ENCODE measurements at places on chromosomes 6 and 20.

DNA sequence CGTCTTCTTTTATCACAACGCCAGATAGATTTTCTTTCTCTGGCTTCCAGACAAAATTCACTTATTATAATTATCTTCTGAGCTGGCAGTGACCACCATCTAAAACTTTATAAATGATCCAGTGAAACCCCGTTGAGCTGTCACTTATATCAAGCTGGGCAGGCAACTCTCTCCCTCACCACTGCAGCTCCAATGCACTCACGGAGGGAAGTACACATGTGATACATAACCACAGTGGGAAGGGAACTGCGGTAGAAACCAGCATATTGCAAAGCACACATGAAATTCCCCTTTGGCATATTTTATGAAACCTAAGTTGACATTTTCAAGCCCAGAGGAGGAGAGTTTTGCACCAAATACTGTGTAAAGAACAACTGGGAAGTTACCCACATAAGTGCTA lies 536.9 kb downstream of the HACE1 start:
- DNase-seq, result no peak

DNA sequence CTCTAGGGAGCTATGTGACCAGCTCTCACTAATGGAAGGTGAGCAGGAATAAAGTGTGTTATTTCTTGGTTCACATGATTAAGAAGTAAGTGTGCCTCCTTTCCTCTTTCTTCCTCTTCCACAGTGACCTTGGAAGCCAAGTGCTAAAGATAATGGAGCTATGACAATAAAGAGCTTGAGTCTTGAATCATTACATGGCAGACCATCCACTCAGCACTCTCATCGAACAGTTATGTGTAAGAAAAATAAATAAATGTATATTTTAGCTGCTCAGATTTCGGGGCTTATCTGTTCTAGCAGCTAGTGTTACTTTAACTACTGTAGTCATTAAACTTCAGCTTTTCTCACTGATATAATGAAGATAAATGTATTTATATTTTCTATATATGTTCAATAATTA lies 72.9 kb downstream of the HDGFL1 start:
- DNase-seq, result no peak

DNA sequence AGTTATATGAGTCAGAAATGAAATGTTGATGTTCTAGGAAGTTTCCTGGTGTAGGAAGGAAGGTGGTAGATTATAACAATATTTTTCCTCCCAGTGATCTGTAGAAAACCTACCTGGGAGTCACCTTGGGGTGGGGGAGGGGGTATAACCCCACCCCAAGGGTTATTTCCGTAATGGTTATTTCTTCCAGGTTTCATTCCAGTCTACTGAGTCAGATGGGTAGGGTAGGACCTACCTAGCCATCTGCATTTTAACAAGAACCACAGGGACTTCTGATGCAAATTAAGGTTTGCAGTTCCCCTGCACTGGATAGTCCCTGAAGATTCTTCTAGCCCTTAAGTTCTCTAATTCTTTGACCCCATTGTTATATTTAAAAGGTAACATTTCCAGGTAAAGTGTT lies 88.9 kb downstream of the ARMC2 start:
- DNase-seq, result no peak

GRCh38 chr6:136365776-136366354 lies 76.2 kb upstream of the BCLAF1 start:
- peak; percentile 3 for DNase-seq

DNA sequence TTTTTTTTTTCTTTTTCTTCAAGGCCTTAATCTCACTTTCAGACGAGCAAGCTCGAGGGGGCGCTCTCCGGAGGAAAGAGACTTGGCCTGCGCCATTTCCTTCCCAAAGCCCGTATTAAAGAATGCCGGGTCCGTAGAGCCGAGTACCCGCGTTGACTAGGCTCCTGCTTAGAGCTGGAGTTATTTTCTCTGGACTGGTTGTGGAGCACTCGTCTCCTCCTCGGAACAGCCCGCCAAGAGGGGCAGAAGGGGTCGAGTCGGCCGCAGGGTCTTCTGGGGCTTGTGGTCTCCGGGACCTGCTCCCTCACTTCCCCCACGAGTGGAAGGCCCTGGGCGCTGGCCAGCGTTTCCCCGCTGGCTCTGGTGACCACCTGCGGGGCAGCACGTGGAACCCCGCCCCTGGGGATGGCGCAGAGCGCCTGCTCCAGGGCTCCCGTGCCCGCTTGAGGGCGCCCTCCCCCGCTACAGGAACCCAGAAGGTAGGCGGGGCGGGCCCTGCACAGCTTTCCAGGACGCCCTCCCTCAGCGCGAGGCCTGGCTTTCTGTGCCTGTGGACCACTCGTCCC lies 2.7 kb upstream of the MEI4 start:
- no peak for DNase-seq

GRCh38 chr20:63768591-63769515 lies 29.3 kb downstream of the SLC2A4RG start:
- DNase-seq, result no peak

DNA sequence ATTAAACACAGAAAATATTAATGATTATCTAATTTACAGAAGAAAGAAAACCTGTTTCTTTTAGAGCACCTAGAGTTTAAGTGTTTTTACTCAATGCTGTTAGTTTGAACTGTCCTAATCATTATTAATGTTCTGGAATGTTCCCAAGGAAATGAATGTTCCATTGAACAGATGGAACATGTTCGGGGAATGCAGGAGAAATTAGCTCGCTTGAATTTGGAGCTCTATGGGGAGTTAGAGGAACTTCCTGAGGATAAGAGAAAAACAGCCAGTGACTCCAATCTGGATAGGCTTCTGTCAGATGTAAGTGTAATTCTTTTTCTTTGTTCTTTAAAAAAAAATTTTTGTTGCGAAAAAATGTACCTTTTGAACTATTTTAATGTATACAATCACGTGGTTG lies 10.8 kb upstream of the ECT2L start:
- DNase-seq, result no peak

DNA sequence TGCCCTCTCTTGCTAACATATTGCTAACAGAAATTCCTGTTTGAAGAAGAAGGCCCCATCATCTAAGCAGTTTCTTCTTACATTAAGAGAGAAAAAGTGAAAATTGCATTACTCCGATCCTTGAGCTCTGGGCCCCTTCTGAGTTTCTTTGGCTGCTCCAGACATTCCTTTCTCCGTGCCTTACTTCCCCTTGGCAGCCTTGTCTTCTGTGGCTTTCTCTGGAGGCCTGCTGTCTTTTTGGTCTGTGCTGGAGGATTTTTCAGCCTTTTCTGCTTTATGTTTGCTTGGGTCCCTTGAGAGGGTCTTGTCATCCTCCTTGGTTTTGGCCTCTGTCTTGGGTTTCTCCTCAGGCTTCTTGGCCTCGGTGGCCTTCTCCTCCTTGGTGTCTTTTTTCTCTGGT lies 378.8 kb upstream of the CHD6 start:
- no peak for DNase-seq

DNA sequence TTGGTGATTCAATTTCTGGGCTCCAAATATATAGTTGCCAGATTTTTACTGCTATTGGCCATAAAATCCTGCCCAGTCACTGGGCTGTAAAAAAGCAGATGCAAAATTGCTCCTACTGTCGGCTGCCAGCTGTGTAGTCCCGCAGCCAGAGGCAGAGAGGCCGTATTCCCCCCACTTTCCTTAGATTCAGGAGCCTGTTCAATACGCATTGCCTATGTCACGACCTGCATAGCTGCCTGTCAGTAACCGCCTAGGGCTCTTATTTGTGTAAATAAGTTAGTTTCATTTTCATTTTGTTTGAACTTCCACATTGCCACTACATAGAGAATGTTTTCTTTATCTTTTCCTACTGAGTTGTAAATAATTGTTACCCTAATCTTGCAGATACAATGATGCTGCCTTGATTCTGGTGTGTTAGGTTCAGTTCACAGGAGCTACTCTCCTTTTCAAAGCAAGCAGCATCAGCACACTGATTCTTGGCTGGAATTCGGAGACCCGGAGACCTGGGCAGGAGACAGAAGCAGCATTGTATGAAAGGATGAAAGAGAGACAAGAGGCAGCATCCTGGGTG lies 46.0 kb upstream of the UST start:
- no peak for DNase-seq

DNA sequence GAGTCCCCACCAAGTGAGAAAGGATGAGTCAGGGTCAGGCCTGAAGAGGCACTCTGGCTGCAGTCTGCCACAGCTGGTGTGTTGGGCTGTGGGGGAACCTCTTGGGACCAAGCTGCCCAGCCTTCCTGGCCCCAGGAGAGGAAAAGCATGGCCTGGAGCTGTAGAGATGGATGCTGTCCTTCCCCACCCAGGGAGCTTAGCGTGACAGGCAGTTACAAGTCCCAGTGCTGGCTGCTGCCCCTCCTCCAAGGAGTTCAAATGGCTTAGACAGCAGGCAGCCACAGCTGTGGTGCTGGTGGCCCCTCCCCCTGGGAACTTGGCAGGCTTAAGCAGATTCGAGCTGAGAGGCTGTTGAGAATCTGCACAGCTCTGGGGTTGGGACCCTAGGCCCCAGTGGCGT lies 253.2 kb downstream of the PLCB1 start:
- no peak for DNase-seq
